ENCODE measurements at places on chromosomes 1 and 21. TPM values are rescaled to one million over a fixed set of nuclear protein-coding genes. Genes with fewer than 3 reads are reported as not detected.

SHISA4 gene
- total RNA-seq = 159 TPM

DNAJC28 gene
- total RNA-seq = 7.6 TPM

OLIG2 gene
- not detected for total RNA-seq

NUF2 gene
- total RNA-seq = 0.89 TPM

HHAT gene
- total RNA-seq = 1.8 TPM

HUNK gene
- 0.08 TPM for total RNA-seq

ISG20L2 gene
- 13.1 TPM for total RNA-seq
